ENCODE measurements at places on chromosomes 5 and 9. TPM values are rescaled to one million over a fixed set of nuclear protein-coding genes. Genes with fewer than 3 reads are reported as not detected.
A peak's percentile ranks its signal among the peaks of the same experiment; 100 is the strongest.

The KIF27 gene
- 3.5 TPM for total RNA-seq

- peak; percentile 10 for DNase-seq
Observed at GRCh38 chr5:91312698-91313097, 70.4 kb downstream of the ARRDC3 start.

The TMEM171 gene
- total RNA-seq = 5.0 TPM

The PCDHA9 gene
- not detected for total RNA-seq

The HK3 gene
- total RNA-seq = not detected

The SHISAL2B gene
- total RNA-seq = not detected

The FER gene
- total RNA-seq = 27.5 TPM

DNA sequence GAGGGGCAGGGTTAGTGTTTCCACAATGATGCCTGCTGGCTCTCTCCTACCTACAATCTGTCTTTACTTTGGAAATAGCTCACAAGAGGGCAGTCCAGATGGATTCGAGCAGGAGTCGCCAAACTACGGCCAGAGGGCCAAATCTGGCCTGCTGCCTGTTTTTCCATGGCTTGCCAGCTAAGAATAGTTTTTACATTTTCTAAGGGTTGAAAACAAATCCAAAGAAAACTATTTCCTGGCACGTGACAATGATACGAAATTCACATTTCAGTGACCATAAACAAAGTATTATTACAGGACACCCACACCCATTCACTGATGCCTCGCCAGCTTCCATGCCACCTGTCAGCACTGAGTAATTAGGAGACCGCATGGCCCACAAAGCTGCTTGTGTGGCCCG, 162.9 kb upstream of the WWC1 start:
- DNase-seq = no peak

GRCh38 chr5:35016174-35017051, 31.3 kb downstream of the AGXT2 start:
- no peak for DNase-seq

GRCh38 chr5:1033606-1034420, 25.2 kb downstream of the NKD2 start:
- no peak for DNase-seq

- no peak for DNase-seq
Observed at GRCh38 chr5:170848033-170848432, 13.8 kb upstream of the RANBP17 start.

The PCDHGB1 gene
- 0.62 TPM for total RNA-seq

GRCh38 chr5:20276061-20276958, 288.3 kb upstream of the CDH18 start:
- no peak for DNase-seq

DNA sequence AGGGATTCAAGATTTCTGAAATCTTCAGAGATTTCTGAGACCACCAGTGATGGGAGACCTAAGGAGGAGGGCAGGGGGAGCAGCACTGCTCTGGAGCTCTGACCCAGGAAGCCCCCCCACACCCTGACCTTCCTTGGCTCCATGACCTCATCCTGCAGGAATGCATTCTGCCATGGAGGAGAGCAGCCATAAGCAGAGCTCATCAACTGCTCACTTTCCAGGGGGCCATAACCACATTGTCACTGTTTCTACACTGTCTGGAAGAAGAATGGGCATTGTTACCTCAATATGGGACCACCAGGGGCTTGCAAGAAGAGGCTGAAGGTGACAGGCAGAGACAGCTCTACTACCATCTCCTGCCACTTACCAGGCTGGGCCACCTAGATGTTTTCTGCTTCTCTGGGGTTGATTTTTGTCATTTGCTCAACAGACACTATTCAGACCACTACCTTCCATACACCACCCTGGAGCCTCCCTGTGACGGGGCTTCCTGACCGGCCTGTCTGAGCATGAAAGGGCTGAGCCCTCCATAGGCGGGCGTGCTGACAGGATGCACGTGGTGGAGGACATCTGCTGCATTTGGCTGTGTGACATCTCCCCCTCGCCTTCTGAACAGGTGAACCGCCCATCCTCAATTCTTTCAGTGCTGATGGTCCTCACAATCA, 2.3 kb upstream of the TSC1 start:
- no peak for DNase-seq

GRCh38 chr5:53642061-53642460, 81.6 kb downstream of the NDUFS4 start:
- peak; percentile 35 for DNase-seq

The MLANA gene
- total RNA-seq = not detected

- DNase-seq = no peak
Observed at GRCh38 chr5:17340379-17340778, 122.9 kb downstream of the BASP1 start.

The NAIF1 gene
- total RNA-seq = 9.7 TPM

DNA sequence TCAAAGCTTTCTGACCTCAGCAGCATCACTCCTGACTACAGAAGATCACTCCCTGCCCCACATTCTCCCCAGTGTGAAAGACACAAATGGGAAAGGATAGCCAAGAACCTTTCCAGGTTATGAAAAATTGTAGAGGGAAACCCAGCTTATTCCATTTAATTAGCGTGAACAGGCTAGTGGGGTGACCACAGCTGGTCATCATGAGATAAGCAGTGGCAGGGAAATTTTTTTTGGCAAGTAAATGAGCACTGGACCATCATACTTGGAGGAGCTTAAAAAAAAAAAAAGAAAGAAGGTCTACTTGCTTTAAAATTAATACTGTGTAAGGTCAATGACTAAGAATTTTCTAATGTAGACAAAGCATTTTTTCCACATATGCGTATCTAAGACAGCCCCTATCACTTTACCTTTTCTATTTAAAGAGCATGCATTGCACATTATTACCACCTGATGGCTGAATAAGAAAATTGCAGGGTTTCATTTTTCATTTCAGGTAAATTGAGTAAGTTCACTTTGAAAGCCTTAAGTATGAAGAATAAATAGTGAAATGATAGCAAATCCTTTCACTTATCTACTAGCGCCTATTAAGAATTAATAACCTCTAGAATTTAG, 123.6 kb downstream of the ELAVL2 start:
- DNase-seq = no peak

- peak; percentile 60 for DNase-seq
Observed at GRCh38 chr5:13745508-13745907, 199.0 kb downstream of the DNAH5 start.

The PLGRKT gene
- total RNA-seq = 21.2 TPM

The KIF20A gene
- total RNA-seq = 72.0 TPM

The CEP78 gene
- total RNA-seq = 30.2 TPM

The CATSPER3 gene
- total RNA-seq = 0.71 TPM

The WNK2 gene
- not detected for total RNA-seq

DNA sequence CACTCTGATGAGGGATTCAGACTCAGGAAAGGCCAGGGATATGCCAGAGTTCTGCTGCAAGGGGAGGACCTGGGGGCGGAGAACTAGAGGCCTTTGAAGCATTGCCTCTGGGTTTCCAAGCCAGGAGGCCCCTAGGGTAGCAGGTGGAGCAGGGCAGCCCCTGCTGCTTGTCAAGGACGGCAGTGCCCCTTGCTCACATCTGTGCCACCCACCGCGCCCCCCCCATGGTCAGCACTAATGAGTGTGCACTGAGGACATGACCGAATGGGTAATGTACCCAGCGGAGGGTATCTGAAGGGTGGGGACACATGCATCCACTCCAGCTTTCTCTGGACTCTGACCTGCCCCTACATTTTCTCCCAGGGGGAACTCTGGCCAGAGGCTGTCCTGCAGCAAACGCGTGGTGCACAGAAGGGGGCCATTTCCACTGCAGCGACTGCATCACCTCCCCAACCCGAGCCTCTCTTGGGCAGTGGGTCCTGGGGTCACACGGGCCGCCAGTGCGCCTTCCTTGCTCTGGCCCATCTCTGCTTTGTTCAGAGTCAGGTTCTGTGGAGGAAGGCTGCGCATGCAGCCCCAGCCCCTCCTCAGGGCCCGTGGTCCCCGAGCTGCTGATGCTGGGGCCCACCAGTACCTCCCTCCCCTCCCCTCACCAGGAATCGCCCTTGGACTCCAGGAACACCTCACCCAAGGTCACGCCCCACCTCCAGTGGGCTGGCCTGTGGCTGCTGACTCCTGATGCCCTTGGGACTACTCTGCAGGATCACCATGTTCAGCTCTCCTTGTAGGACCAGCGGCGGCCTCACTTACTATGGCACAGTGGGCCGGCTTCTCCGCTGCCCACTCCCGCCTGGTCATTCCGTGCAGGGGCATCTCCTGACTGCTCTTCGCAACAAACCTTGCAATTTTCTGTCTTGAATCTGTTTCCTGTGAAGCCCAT, 31.2 kb downstream of the STC2 start:
- DNase-seq = no peak

The HSPB3 gene
- not detected for total RNA-seq

GRCh38 chr9:114070188-114071103, 7.7 kb downstream of the AMBP start:
- DNase-seq = no peak

DNA sequence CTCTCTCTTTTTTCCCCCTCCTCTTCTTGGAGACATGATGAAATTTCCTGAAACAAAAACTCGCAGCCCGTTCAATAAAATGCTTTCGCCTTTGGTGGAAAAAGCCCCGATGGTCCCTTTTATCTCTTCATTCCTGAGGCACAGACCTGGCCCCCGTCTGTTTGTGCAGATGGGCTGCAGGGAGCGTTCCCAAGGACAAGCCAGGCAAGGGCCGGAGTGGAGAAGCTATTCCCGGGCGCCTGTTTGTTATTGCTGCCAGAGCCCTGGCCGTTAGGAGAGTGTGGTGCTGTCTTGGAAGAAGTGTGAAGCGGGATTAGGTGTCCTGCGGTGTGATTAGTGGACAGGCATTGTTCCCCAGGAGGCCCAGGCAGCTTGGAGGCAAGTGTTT, 71.9 kb downstream of the SMIM23 start:
- no peak for DNase-seq

DNA sequence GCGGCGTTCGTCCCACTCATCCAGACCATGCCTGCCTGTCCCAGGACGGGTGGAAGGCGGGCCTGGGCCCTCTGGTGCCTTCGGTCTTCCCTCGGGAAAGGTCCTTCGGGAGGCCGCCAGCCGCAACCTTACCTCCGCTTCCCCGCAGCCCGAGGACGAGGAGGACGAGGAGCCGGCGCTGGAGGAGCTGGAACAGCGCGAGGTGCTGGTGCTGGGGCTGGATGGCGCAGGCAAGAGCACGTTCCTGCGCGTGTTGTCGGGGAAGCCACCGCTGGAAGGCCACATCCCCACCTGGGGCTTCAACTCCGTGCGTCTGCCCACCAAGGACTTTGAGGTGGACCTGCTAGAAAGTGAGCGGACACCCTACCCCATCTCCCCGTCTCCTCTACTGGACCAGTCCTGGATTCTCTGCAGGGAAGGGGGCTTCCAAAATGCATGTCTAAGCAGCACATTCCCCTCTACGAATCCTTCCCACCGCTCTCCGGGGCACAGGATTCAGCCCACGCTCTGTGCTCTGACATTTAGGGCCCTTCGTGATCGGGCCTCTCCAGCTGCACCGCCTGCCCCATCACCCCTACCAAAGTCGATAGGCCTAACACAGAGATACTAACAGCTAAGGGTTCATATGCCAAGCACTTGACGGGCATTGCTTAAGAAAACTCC, 1.1 kb downstream of the ARL10 start:
- no peak for DNase-seq

The FBXL7 gene
- 32.2 TPM for total RNA-seq

DNA sequence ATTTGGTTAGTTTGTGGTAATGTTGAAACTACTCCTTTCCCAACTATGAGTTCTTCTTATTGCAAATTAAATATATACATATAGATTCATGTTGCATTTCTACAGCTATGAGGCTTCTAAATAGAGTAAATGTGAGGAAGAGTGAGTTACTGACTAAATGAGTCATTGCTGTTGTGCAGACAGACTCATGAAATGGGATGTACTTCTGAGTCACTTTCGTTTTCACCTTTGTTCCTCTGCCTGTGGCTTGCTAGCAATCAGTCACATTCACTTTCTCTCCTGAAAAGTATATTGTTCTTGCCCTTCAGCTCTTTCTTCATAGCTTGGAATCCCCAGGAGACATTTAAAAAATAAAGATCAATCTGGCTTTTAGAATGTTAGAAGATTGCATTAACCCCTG, 295.5 kb upstream of the SMC2 start:
- no peak for DNase-seq

- no peak for DNase-seq
Observed at GRCh38 chr9:8430945-8431344, 631.4 kb upstream of the DMAC1 start.

GRCh38 chr9:19087106-19088000, 15.4 kb downstream of the HAUS6 start:
- no peak for DNase-seq

The ACOT12 gene
- total RNA-seq = not detected

The HARS2 gene
- 31.7 TPM for total RNA-seq

- DNase-seq = peak; percentile 63
Observed at GRCh38 chr5:173618927-173619519, 2.6 kb upstream of the BOD1 start.

DNA sequence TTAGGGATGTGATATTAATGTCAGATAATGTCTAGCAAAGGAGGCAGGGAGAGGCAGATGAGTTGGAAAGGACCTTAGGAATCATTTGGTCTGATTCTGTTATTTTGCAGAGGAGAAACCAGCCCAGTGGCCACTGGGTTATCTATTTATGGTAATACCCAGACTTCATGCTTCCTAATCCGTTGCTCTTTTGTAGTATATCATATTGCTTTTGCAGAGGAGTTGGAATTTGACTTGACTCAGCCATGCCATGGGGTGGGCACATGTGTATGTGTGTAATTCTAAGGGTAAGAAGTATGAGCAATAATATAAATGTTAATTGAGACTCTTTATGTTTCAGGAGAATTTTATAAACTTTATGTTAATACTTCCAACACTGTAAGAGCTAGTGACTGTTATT, 7.3 kb downstream of the GPR21 start:
- DNase-seq = no peak

The LTC4S gene
- 0.95 TPM for total RNA-seq

GRCh38 chr9:77952635-77953328, 78.8 kb downstream of the GNAQ start:
- peak; percentile 81 for DNase-seq
